ENCODE measurements at places on chromosomes 5 and 9.

- no peak for DNase-seq
Measured at GRCh38 chr5:63854076-63854475, 108.2 kb downstream of the HTR1A start.

DNA sequence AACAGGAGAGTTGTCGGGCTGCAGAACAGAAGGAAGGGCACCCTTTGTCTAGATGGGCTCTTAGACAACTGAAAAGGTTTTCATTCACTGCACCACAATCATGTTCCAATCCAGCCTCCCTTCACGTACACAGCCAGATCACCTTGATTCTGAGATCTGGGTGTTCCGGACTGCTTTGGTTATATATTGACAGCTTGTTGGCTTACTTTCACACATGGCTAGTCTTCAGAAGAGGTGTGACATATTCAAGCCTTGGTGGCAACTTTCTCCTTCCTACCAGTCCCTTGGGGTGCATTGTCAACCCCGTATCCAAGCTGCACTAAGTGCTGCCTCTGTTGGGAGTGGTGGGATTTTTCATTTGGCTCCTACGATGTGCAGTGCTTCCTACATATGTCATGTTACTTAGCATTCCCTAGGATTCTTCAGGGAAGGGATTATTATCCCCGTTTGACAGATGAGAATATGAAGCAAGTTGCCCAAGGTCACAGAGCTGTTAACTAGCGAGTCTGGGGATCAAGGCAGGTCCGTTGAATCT, 100.6 kb downstream of the LIFR start:
- DNase-seq: peak; percentile 36

DNA sequence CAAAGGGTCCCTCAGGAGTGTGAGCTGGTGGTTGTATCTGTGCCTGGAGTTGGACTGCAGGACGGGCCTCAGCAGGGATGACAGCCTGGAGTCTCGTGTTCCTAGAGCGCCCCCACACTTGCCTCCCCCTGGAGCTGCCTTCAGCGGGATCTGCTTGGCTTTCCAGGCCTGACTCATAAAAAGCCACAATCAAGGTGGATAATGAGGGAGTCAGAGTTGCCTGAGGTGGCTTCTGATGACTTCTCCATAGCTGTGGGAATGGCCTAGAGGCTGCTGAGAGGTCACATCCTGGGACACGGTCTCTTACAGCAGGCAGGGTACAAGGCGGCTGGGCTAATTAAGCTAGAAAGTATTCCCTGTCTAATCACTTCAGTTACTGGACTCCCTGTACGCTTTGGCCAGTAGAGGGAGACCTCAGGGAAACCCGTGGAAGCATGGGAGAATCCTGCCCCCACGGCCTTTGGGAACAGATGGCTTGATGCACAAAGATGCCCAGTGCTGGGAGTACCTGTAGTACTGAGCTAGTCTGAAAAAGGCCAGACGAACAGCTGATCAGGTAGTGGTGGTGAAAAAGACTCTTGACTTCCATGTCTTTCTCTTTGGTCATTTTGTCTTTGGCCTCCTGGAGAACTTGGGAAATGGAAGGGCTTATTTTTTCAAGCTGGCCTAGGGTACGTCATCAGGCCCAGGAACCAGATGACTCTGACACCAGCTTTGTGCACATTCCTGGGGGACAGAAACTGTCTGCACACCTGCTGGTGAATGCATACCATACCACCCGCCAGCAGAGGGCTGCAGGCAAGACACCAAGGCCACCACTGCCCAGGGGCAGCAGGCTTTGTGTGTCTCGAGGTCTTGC, 16.1 kb upstream of the FRRS1L start:
- DNase-seq: no peak

- no peak for DNase-seq
Measured at GRCh38 chr5:99239826-99240360, 311.1 kb upstream of the CHD1 start.

GRCh38 chr5:119745976-119746375, 116.6 kb downstream of the FAM170A start:
- no peak for DNase-seq

DNA sequence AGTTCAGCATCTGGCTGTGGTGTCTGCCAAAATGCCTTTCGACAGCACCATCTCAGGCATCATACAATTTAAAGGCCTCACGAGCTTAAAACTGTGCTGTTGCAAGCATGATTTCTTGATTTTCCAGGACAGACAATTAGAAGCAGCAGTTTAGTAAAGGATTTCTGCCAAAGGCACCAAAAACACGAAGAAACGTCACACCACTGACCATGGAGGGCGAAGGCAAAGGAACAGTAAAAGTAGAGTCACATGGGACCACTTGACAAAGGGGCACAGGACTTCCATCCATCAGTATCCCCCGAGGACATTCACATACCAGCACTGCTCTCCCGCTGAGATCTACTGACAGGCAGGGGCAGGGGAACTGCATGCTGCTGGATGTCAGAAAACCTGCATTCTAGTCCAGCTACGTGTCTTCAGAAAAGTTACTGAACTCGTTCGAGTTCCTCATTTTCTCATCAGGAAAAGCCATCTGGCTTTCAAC, 70.4 kb upstream of the FBXW11 start:
- DNase-seq: no peak
